GM10248 (cell line): ENCODE measurements at places on chromosomes 6 and 20.

GRCh38 chr6:145813285-145814034, 1.1 kb downstream of the FBXO30 start:
- DNase-seq: no peak

GRCh38 chr6:75296811-75297779, 12.5 kb upstream of the TMEM30A start:
- peak; percentile 39 for DNase-seq

DNA sequence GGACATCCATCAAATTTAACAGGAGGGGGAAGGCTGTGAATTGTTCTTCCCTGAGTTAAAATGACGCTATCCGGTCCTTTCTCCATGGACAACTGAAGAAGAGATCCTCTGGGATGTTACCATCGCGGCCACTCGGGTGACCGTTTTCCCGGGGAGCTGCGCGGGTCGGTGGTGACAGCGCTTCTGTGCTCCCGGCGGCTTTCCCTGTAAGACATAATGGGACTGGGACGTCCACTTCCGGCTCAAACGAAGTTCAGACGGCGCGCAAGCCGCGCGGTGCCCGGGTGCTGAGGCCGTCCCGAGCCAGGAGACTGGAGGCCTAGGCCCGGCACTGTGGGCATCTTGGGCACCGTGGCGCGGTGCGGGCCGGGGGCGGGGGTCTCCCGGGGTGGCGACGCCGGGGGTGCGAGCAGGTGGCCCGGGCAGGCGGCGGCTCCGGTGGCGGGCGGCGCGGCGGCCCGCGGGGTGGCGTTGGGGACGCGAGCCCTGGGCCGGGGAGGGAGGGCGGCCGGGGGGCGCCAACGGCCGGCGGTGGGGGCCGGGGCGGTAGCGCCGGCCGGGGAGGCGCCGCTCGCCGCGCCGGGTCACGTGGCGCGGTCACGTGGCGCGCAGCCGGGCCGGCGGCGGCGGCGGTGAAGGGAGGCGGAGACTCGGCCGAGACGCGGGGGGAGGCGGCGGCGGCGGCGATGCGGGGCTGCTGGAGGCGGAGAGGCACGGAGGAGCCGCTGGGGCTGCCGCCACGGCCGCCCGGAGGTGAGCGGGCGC, 63.6 kb downstream of the GTF2H5 start:
- DNase-seq: peak; percentile 92

DNA sequence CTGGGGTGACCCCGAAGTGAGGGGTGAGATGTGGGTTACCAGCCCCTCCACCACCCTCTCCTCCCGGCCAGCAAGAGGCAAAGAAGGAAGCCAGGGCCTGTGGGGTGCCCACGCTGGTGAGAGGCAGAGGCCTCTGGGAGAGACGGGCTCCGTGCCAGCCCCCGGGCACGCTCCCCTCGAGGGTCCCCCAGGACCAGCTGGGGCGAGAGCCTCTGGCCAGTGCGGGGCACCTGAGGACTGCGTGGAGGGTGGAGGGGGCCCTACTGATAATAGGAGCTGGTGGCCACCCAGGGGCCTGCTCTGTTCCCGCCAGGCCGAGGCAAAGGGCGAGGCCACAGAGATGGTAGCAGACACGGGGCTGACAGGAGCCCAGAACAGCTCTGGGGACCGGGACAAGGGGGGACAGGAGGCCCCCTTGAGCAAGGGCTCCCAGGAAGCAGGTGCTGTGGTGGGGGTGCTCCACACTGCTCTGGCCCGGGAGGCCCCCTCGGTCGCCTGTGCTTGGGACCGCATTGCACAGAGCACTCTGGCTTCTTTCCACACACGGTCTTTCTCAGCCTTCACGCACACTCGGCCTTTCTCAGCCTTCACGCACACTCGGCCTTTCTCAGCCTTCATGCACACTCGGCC, 226.9 kb downstream of the TTLL2 start:
- DNase-seq: no peak

- no peak for DNase-seq
Observed at GRCh38 chr6:11878029-11878428, 99.4 kb upstream of the ADTRP start.

DNA sequence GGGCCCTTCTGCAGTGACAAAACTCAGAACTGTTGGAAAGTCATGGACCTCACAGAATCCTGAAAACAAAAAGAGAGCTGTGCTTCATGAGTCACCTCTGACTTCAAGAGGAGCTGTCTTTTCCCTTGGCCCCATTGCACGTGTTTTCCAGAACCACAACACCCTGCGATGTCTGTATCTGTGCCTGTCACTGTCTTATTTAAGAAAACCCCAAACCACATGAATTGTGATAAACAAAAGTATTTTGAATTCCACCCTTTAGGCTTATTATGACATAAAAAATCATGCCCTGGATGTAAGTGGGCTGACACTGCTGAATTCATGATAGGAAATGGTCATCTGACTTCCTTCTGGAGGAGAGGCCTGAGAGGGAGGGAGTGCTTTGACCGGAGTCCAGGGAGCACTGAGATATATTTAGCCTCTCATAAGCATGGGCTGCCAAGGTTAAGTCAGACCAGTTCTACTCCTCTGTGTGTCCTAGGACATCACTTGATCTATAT, 96.4 kb upstream of the DUSP22 start:
- DNase-seq: no peak

GRCh38 chr6:130841128-130841728, 14.0 kb downstream of the SMLR1 start:
- no peak for DNase-seq

DNA sequence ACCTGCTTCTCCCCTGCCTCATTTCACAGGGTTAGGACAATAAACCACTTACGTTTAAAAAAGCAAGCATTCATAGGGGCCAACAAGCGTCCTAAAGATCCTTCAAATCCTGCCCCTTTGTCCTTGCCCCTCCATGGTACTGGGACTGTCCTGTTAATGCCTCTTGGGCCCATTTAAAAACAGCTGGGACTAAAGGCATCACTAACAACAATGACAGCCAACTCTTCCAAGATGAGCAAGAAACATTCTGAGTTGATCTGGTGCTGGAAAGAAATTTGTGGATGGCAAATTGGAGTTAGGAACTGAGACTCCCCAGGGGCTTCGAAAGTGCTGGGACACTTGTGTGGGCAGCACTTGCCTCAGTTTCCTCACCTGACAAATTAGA, 93.4 kb downstream of the ZMYND8 start:
- no peak for DNase-seq

DNA sequence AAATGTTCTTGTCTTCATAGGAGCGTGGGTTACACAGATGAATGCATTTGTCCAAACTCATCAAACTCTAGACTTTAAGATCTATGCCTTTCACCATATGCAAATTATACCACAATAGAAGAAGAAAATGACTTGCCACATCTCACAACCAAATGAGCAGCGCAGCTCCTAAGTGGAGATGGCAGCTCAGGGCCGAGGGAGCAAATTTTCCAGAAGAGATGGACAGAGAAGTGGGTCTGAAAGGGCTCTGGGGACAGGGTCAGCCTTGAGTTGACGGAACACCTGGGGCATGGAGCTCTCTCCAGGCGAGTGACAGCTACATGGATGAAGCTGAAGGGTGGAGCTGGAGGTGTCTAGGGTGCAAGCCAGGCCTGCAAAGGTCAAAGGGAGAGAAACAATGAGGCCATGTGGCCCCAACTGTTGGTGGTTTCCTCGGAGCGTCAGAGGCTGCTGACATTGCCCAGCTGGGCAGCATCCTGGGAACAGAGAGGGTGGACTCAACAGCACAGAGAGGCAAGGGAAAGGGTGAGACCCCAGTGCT, 228.3 kb downstream of the NRN1 start:
- DNase-seq: peak; percentile 40

DNA sequence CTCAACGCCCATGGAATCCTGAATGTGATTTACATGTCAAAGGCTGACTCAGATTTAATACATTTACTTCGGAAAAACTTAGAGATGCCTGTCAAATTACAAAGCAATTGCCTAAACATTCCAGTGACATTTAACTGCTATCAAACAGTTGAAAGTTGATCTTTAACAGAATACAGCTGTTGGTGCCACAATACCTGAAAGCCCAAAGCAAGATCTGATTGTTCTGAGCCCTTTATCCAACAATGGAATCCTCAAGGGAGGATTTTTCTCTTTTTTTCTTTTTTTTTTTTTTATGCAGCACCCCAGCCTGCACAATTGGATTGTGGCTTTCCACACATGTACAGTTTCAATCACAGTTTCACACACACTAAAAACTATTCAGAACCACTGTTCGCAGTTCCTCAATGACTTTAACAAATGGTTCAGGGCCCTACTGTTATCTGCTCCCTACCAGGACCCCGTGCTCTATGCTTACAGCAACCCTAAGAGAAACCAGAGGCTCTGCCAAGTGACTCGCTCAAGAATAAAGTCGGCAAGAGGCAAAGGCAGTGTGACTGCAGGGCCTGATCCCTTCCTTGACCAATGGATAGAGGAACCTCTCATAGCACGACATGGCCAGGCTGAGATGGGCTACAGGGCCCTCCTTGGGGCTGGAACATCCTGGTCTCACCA, 33.3 kb downstream of the EPB41L2 start:
- DNase-seq: peak; percentile 31

- DNase-seq: no peak
Observed at GRCh38 chr6:162637317-162637716, 90.2 kb downstream of the PRKN start.

GRCh38 chr6:131398176-131398575, 174.8 kb upstream of the ARG1 start:
- DNase-seq: no peak

DNA sequence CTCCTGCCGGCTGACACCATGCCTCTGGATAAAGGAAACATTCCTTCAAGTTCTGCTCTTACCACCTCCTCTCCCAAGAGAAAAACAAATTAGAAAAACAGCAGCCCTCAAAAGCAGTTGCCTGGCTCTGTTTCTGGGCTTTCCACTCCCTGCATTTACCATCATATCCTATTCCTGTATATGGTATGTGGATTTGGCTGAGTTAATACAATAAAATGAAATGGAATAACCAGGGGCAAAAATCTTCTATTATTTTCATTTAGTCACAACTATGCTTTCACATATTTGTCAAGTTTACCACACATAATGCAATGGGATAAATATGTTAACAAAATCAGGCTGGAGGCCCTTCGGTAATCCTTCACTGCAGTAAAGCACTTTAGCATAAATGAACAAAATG, 34.3 kb downstream of the COL12A1 start:
- no peak for DNase-seq

- DNase-seq: no peak
Observed at GRCh38 chr6:101762851-101763250, 369.3 kb downstream of the GRIK2 start.

- no peak for DNase-seq
Observed at GRCh38 chr6:85389151-85389797, 60.6 kb upstream of the NT5E start.

DNA sequence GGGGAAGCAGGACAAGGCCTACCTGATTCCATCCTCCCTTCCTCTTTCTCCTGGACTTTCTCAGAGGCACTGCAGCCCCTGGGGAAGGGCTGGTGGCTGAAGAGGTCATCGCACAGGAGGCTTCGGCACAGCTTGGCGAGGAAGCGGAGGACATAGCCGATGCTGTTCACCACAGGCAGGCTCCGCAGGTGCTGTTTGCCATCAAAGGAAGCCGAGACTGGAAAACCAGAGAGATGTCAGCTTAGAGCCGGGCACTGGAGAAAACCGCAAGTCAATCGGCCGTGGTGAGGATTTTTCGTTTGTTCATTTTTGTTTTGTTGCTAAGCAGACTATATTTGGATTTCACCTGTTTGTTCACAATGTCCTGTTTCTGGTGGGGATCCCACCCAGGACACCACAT, 79.2 kb downstream of the SCML4 start:
- DNase-seq: no peak

DNA sequence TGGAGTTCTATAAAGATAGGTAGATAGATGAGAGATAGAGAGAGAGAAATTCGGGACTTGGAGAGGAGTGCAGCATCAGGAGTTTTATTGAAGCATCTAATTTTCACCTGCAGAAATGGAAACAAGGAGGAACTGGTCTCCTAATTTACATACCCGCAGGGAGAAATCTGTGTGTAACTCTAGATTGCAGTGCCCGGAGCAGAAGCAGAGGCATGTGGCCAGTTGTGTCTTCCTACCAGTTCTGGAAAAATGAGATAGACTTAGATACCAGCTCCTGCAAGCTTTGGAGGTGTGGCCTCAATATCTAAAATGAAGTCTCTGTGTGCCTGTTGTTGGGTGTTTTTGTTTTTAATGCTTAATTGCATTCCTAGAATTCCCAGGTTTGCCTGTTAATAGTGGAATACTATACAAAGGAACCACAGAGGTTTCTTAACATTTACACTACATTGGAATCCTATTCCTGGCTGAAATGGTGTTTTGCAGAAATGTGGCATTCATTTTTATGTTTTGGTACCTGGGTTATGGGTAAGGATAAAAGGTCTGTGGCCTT, 57.4 kb downstream of the DTD1 start:
- no peak for DNase-seq

- DNase-seq: no peak
Observed at GRCh38 chr6:71028236-71028876, 71.5 kb upstream of the B3GAT2 start.

GRCh38 chr20:5780846-5781217, 30.6 kb downstream of the SHLD1 start:
- no peak for DNase-seq

- no peak for DNase-seq
Observed at GRCh38 chr6:116218172-116218633, 35.7 kb downstream of the TSPYL4 start.

GRCh38 chr20:13927171-13927570, 63.2 kb downstream of the SEL1L2 start:
- DNase-seq: no peak

- DNase-seq: no peak
Observed at GRCh38 chr6:113146878-113147277, 710.3 kb upstream of the MARCKS start.

DNA sequence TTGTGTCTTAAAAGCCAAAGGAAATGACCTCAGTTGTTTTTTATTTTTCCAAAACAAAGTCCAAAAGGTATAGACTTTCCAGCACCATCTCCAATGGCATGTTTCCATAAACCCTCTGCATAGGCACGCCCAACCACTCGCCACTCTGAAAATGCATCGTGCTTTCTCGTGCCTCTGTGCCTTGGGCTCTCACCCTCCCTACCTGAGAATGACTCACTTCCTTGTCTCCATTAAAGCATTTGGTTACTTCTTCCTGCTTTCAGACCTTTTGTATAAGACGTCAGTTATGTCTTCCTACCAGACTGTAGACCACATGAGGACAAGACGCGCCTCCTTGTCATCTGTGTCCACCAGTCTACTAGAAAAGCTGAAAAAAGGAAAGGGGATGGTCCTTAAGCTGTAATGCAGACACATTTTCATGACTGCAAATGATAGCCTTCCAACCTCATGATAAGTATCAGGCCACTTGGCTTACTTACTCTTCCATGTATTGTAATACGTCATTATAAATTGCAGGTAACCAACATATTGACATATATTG, 61.2 kb upstream of the CDYL start:
- DNase-seq: no peak

- no peak for DNase-seq
Observed at GRCh38 chr20:19706463-19706862, 51.6 kb upstream of the RIN2 start.
